Stomach (tissue), 19 donors: ENCODE measurements at places on chromosomes 4 and X. TPM values are rescaled to one million over a fixed set of nuclear protein-coding genes. Genes with fewer than 3 reads are reported as not detected.

Gene TEX13C
- not detected for total RNA-seq

Gene TKTL1
- total RNA-seq: not detected

Gene ETDB
- not detected for total RNA-seq

Gene ANXA10
- total RNA-seq: not detected

Gene IL2
- total RNA-seq: not detected

Gene HELT
- not detected for total RNA-seq

Gene FRG2
- not detected for total RNA-seq

Gene PPEF2
- total RNA-seq: not detected

Gene STAP1
- 0.37 TPM for total RNA-seq

Gene REELD1
- total RNA-seq: 0.73 TPM

Gene SSX1
- total RNA-seq: not detected

Gene MAP3K15
- 0.37 TPM for total RNA-seq

Gene VEGFD
- total RNA-seq: not detected

Gene MAGEA4
- not detected for total RNA-seq

Gene KCND1
- 2.4 TPM for total RNA-seq
